Non-pigmented ciliary epithelial cell (primary cell): ENCODE measurements at places on chromosomes 2 and 18.
A peak's percentile ranks its signal among the peaks of the same experiment; 100 is the strongest.

- no peak for DNase-seq
These were observed 205.5 kb downstream of the FBXO15 start for GRCh38 chr18:73942081-73942625.

DNA sequence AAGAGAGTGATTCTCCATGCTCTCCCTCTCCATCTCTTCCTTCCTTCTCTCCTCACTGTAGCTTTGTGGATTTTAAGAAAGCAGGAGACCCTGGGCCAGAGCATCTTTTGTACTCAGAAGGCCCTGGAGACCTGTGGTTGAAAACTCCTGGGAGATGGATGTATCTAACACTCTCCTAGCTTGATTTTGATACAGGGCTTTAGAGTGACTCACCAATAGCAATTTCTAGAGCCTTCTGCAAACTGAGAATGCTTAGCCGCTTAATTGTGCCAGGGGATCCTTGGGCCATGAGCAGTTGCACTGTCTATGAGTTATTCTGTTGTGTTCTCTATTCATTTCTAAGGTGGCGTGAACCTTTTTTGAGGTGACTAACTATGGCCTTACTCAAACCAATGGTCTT, 17.7 kb downstream of the HOXD1 start:
- no peak for DNase-seq

DNA sequence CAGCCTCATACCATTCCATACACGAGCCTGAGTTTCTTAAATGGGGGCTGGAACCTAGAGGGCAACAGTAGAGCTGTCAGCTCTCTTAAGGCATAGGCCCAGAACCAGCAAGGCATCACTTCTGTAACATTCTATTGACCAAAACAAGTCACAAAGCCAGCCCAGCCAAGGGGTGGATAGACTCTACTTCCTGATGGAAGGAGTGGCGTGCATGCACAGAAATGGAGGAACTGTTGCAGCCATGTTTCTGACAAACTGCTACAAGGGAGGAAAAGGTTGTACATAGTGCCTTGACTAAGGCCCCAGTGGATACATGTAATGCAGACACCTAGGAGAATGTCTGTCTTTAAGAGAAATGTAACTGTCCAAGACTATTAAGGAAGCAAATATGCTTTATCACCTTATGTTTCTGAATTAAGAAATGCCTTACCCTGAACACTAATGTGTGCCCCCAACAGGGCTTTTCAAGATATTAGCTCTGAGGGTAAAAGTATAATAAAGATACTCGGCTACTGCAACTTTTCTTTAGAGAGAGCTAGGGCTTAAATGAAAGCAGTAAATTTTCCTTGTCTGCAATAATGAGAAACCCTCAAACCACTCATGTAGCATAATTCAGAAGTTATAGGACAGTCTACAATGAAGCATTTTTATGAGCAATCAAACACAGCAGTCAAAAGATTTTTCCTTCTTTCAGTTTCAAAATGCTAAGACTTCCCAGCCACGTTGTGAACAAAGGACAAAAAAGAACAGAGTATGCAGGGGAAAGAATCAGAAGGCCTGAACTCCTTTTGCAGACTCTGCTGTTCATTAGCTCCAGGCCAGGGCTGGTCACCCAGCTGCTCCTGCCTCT, 35.1 kb upstream of the CDC42EP3 start:
- DNase-seq = no peak

- DNase-seq = peak; percentile 98
These were observed 51.8 kb upstream of the RAB27B start for GRCh38 chr18:54776282-54776977.

DNA sequence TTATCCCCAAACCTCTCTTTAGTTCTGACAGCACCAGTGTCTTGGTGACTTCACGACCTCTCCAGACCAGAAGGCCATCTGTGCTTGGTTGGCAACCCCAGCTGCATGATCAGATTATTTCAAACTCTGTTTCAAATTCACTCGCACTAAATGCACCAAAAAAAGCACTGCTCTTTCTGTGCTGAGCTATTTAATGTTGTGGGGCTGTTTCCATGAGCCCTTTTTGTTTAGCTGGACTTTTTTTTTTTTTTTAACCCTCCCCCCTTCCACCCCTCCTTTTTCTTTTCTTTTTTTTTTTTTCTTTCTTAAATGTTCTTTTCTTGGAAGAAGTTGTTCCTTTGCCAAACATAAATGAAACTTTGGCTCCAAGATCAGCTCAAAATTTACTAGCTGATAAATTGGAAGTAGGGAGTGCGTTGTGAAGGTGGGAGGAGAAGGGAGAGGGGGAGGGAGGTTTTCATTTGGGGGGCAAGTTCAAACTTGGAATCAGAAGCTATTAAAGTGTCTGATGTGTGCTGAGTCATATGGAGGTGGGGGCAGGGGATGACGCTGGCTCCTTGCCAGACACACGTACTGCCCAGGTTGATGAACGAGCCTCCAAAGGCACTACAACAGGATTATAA, 543.0 kb upstream of the TNP1 start:
- no peak for DNase-seq
